Immature natural killer cell (primary cell): ENCODE measurements at places on chromosomes 4 and X. TPM values are rescaled to one million over a fixed set of nuclear protein-coding genes. Genes with fewer than 3 reads are reported as not detected.

GRCh38 chr4:1763070-1763549 is 30.0 kb upstream of the FGFR3 start:
- H3K27me3 ChIP-seq, result no peaks in the 10 kb centered on the region
- no peak overlapping the region for H3K27ac ChIP-seq
- H3K36me3 ChIP-seq, result no peaks in the 10 kb centered on the region
- no peaks in the 10 kb centered on the region for H3K4me1 ChIP-seq

GRCh38 chr4:6715704-6716017 is 313 bp upstream of the BLOC1S4 start:
- peak overlapping the region; percentile 96 for H3K27ac ChIP-seq
- no peak for DNase-seq
- H3K36me3 ChIP-seq, result peaks cover 4% of the 10 kb centered on the region
- H3K27me3 ChIP-seq, result peaks cover 5% of the 10 kb centered on the region

GRCh38 chr4:145567516-145567915 is 51.7 kb upstream of the MMAA start:
- no peak overlapping the region for H3K27ac ChIP-seq
- H3K4me1 ChIP-seq, result no peaks in the 10 kb centered on the region
- H3K36me3 ChIP-seq, result no peaks in the 10 kb centered on the region
- H3K27me3 ChIP-seq, result peaks cover 4% of the 10 kb centered on the region

DNA sequence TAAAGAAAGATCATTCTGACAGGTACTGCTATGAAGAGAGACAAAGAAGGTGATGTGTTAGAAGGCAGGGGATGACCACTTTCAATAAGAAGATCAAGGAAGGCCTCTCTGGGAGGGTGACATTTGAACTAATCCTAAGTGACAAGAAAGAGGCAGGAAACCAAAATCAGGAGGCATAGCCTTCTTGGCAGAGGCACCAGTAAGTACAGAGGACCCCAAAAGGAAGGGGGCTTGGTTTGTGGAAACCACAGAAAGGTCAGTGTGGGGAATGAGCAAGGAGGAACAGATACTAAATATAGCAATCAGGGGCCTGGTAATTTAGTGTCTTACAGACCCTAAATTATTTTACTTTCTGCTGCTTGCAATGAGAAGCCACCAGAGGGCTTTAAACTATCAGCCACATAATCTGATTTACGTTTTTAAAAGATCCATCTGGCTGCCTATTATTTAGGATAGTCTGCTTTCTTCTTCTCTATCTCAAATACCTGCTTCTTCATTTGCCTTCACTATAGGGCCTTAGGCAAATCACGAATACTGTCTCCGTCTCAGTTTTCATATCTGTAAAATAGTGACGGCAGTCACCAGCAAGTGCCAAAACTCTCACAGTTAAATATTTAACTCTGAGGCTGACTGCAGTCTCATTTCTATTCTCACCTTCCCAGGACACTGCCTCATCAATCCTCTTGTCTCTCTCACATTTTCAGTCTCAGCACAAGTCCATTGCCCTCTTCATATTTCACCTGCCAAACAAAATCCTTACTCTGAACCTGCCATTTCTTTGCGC is 16.7 kb downstream of the NR3C2 start:
- no peak overlapping the region for H3K27ac ChIP-seq
- no peak for DNase-seq
- H3K27me3 ChIP-seq, result peaks cover 8% of the 10 kb centered on the region
- peaks cover 4% of the 10 kb centered on the region for H3K36me3 ChIP-seq
- no peaks in the 10 kb centered on the region for H3K4me1 ChIP-seq
- H3K4me3 ChIP-seq, result no peak overlapping the region

DNA sequence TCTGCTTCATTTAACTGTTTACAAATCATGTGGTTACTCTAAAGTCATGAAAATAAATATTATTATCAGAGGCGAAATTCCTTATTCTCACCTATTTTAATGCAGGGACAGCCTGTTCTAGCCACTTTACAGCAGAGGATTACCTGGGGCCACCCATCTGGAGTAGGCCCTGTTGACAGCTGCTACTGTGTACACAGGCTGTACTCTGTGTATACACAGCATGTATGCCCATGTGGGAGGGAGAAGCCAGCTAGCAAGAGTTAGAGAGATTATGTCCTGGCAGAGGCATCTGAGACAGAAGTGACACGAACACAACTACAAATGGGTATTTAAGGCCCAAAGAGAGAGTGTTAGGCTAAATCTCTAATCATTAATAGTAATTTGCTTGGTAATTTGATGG is 62.1 kb downstream of the GPRIN3 start:
- H3K4me1 ChIP-seq, result peaks cover 35% of the 10 kb centered on the region
- no peak for DNase-seq
- peaks cover 2% of the 10 kb centered on the region for H3K27me3 ChIP-seq

GRCh38 chr4:184362396-184362795 is 112.0 kb downstream of the IRF2 start:
- H3K27ac ChIP-seq, result no peak overlapping the region
- H3K4me1 ChIP-seq, result peaks cover 50% of the 10 kb centered on the region
- H3K4me3 ChIP-seq, result no peak overlapping the region
- no peaks in the 10 kb centered on the region for H3K27me3 ChIP-seq

Gene PGM2
- 30.1 TPM for polyA plus RNA-seq

Gene CPZ
- not detected for polyA plus RNA-seq
